MCF 10A (cell line): ENCODE measurements at places on chromosomes 5 and 9. TPM values are rescaled to one million over a fixed set of nuclear protein-coding genes. Genes with fewer than 3 reads are reported as not detected.

PPP3R2 gene
- total RNA-seq = not detected in 2 replicates

CER1 gene
- not detected in 2 replicates for total RNA-seq

CDKN2B gene
- not detected in 2 replicates for total RNA-seq

UNC5A gene
- total RNA-seq = 0.22 and 0.51 TPM in 2 replicates

CDKN2B-AS1 gene
- total RNA-seq = not detected in 2 replicates

ELP1 gene
- total RNA-seq = 36.9 and 39.6 TPM in 2 replicates

DNA sequence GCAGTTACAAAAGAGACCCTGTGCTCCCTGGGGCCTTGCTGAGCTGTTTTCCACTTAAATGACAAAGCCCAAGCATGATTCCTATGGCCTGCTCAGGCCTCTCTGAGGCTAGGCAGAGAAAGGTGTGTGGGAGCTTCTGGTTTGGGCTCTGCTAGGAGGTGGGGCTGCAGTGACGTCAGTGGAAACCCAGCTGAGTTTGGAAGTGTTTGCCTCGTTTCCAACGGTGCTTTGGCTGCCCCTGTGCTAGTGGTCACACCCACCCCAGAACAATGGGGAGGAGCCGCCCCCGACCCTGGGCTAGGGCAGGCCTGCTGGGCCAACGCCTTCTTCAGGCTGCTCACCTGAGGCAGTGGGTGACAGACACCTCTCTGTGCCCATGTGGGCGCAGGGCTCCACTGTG is 10.4 kb downstream of the ANGPTL2 start:
- H3K27me3 ChIP-seq = peaks cover 26% of the 10 kb centered on the region
- peaks cover 9% of the 10 kb centered on the region for H3K4me1 ChIP-seq
- H3K36me3 ChIP-seq = no peaks in the 10 kb centered on the region
- no peak overlapping the region for H3K27ac ChIP-seq
- DNase-seq = peak; percentile 52
- no peak overlapping the region for H3K4me3 ChIP-seq

GRCh38 chr9:136793086-136793946 is 2.2 kb downstream of the TMEM141 start:
- H3K36me3 ChIP-seq = peaks cover 22% of the 10 kb centered on the region
- H3K27me3 ChIP-seq = no peaks in the 10 kb centered on the region
- H3K4me1 ChIP-seq = no peaks in the 10 kb centered on the region
- H3K4me3 ChIP-seq = no peak overlapping the region
- H3K27ac ChIP-seq = no peak overlapping the region
- no peak for DNase-seq

- peaks cover 18% of the 10 kb centered on the region for H3K4me1 ChIP-seq
- DNase-seq = no peak
- no peak overlapping the region for H3K4me3 ChIP-seq
- H3K36me3 ChIP-seq = peaks cover 3% of the 10 kb centered on the region
- no peak overlapping the region for H3K27ac ChIP-seq
Measured at GRCh38 chr9:131715906-131716305, 24.0 kb downstream of the RAPGEF1 start.

- H3K4me3 ChIP-seq = no peak overlapping the region
- H3K27ac ChIP-seq = no peak overlapping the region
- H3K4me1 ChIP-seq = peaks cover 7% of the 10 kb centered on the region
- no peak for DNase-seq
- H3K27me3 ChIP-seq = no peaks in the 10 kb centered on the region
Measured at GRCh38 chr5:179204572-179204971, 140.7 kb downstream of the ADAMTS2 start.

DNA sequence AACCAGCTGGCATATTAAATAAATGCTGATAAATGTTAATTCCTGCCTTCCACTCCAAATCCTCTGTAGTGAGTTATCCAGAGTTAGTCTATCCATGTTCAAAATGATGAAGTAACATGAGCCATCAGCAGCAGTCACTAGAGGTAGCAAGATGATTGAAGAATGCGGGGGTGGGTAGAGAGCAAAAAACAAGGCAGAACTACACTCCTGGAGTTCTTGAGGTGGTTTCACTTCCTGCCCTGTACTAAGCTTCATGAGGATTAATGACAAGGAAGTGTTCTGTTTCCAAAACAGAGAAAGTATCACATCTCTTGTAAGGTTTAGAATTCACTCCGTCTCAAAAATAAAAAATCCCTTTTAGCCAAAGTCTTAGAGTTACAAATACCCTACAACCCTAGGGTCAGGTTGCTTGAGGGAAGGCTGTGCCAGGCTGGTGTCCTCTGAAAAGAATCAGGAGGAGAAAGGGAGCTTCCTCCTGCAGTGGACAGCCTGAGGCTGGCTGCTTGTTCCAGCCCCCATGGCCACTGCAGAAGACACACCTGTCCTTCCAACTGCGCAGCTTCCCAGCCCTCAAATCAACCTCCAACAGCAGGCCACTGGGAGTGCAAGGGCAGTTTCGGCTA is 180.2 kb downstream of the DENND1A start:
- H3K27me3 ChIP-seq = no peaks in the 10 kb centered on the region
- DNase-seq = peak; percentile 8
- peaks cover 8% of the 10 kb centered on the region for H3K36me3 ChIP-seq
- no peak overlapping the region for H3K27ac ChIP-seq
- no peak overlapping the region for H3K4me3 ChIP-seq

DNA sequence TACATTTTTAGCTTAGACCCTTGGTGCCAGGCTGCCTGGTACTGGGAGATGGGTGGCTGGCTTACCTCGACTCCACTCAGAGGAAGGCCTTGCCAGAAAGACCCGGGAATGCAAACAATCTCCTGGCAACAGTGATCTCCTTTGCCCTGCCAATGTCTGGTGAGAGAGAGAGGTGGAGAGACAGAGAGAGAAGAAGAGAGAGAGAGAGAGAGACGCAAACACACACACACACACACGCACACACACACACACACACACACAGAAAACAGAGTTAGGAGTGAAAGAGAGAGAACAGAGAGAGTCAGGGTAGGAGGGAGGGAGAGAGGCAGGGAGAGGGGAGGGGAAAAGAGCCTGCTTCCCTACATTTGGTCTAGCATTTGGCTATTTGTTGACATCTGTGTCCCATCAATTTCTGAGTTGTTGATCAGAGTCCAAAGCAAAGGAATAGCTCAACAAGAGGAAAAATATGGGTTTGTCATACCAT is 181.6 kb upstream of the MAP1B start:
- peaks cover 26% of the 10 kb centered on the region for H3K4me1 ChIP-seq
- H3K36me3 ChIP-seq = no peaks in the 10 kb centered on the region
- no peak for DNase-seq
- H3K27me3 ChIP-seq = no peaks in the 10 kb centered on the region
- no peak overlapping the region for H3K4me3 ChIP-seq

GRCh38 chr9:128912270-128912853 is 8.4 kb upstream of the PHYHD1 start:
- peak overlapping the region; percentile 85 for H3K27ac ChIP-seq
- peak; percentile 89 for DNase-seq
- no peaks in the 10 kb centered on the region for H3K27me3 ChIP-seq
- H3K4me1 ChIP-seq = peaks cover 34% of the 10 kb centered on the region

DNA sequence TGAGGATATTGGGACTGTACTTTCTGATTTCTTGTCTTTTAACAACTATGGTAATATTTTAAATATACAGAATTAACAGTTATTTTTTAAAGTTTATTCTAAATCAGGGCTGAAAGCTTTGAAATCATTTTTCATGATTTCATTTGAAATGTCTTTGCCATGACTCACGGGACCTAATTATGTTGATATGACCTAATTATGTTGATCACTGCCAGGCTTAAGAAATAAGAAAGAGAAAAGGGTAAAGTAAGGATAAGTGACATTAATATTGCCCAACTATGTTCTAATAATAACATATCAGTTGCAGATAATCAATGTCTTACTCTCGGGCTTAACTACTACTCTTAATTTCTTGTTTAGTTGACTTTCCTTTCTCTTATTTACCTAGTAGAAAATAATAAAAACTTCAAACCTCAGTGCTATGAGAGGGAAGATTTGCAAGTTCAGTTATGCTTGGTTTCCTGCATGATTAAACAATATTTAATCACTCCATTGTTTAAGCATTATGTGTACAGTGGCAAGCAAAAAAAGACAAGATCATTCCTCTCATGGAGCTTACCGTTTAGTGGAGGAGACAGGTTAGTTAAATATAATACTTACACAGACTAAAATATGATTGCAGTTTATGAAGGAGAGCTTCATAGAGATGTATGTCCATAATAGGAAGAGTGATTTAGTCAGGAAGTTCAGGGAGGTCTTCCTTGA is 67.0 kb upstream of the EIF4EBP3 start:
- H3K36me3 ChIP-seq = peaks cover 51% of the 10 kb centered on the region
- H3K27ac ChIP-seq = no peak overlapping the region
- no peak for DNase-seq
- no peaks in the 10 kb centered on the region for H3K27me3 ChIP-seq
- no peak overlapping the region for H3K4me3 ChIP-seq
- peaks cover 6% of the 10 kb centered on the region for H3K4me1 ChIP-seq

DNA sequence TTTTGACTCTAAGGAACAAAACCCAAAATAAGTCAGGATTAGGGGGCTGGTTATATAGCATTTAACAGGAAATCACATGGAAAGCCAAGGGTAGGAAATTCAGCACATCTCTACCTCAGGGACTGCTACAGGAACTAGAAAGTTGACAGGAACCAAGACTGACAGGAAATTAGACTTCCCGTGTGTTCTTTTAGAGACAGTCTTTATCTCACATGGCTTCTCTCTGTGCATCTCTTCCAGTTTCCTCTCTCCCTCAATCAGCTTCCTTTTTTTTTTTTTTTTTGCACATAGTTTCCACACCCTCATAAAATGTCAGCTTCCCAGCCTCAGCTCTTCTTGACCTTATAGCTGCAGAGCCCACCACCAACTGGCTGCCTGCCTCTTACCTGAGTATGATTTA is 4.8 kb downstream of the RECK start:
- no peak overlapping the region for H3K27ac ChIP-seq
- peaks cover 25% of the 10 kb centered on the region for H3K4me1 ChIP-seq
- H3K4me3 ChIP-seq = no peak overlapping the region
- DNase-seq = no peak
- no peaks in the 10 kb centered on the region for H3K27me3 ChIP-seq

DNA sequence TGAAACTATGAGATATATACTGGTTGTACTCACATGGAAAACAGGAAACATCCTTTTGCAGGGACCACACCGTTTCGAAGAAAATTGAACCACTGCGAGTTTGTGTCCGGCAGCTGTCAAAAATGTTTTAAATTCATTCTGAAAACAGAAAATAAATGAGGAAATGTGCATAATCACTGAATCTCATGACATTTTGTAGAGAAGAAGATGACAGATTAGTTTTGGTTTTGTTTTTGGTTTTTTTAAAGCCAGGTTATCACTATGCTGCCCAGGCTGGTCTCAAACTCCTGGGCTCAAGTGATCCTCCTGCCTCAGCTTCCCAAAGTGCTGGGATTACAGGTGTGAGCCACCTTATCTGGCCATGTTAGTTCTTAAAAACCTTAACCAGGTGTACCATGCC is 3.5 kb downstream of the TXNDC8 start:
- H3K27me3 ChIP-seq = no peaks in the 10 kb centered on the region
- H3K27ac ChIP-seq = no peak overlapping the region
- no peaks in the 10 kb centered on the region for H3K36me3 ChIP-seq
- no peak overlapping the region for H3K4me3 ChIP-seq
- peaks cover 6% of the 10 kb centered on the region for H3K4me1 ChIP-seq

DNA sequence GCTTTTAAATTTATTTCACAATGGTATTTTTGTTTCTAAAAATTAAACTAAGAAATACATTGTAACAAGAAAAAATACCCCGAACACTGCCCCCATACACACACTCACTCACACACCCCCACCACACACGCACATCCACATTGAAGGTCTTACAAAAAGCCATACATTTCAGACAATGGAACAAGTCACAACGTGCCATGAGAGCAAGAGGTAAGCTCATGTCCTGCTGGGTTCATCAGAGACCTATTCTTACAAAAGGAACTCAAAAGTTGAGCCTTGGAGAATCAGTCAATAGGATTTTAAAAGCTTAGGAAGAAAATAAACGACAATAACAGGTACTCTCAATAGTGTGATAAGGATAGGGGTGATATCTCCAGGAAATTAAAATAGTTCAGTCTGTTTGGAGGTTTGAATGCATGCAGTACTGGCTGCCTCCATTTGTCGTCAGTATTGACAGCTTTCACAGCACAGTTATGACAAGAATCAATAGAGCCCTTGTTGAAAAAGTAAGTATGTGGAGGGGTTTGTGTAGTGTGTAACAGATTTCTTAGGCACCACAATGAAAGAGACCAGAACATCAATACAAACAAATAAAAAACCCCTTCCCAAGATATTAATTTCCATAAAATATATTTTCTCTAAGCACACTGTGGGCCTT is 1826.2 kb upstream of the CDH6 start:
- H3K36me3 ChIP-seq = no peaks in the 10 kb centered on the region
- no peaks in the 10 kb centered on the region for H3K27me3 ChIP-seq
- H3K27ac ChIP-seq = no peak overlapping the region
- H3K4me3 ChIP-seq = no peak overlapping the region

DNA sequence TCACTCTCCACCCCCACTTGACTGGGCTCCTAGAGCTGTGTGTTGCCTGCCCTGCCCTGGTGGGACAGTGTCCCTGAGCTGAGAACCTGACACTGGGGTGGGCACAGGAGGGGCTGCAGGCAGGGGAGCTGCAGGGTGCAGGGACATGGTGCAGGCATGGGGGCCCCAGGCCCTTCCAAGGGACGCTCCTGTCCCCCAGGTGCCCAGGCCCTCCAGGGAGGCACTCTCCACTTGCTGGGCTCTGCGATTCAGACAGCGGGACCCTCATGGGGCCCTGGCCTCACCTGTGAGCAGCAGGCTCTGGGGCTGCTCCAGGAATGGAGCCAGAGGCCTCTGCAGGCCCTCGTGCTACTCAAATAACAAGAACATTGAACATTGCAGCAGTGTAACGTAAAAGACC is 89.4 kb downstream of the BARX1 start:
- no peak overlapping the region for H3K4me3 ChIP-seq
- DNase-seq = no peak

DNA sequence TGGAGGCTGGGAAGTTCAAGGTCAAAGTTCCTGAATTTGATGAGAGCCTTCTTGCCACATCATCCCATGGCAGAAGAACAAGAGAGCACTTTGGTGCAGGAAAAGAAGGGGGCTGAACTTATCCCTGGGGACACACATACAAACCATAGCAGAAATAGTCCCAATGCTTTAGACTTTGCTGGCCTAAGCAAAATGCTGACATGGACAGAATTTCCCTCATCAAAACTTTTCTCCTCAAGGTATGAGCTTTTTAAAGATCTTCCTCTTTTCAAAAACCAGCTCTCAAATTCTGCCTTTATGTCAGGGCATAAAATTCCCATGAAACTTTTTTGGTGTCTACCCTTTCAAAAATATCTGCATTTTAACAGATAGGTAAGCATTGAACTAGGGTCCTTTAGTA is 341.8 kb upstream of the SMARCA2 start:
- H3K27me3 ChIP-seq = no peaks in the 10 kb centered on the region
- H3K27ac ChIP-seq = no peak overlapping the region
- no peaks in the 10 kb centered on the region for H3K36me3 ChIP-seq
- no peak for DNase-seq
- no peaks in the 10 kb centered on the region for H3K4me1 ChIP-seq
- H3K4me3 ChIP-seq = no peak overlapping the region

GRCh38 chr9:123614306-123615263 is 258.6 kb downstream of the CRB2 start:
- H3K4me1 ChIP-seq = no peaks in the 10 kb centered on the region
- H3K27ac ChIP-seq = no peak overlapping the region
- H3K4me3 ChIP-seq = no peak overlapping the region
- peaks cover 4% of the 10 kb centered on the region for H3K36me3 ChIP-seq
- no peak for DNase-seq
- H3K27me3 ChIP-seq = no peaks in the 10 kb centered on the region

- H3K27ac ChIP-seq = no peak overlapping the region
- H3K27me3 ChIP-seq = peaks cover 33% of the 10 kb centered on the region
- no peak overlapping the region for H3K4me3 ChIP-seq
- no peaks in the 10 kb centered on the region for H3K36me3 ChIP-seq
- no peak for DNase-seq
Measured at GRCh38 chr5:172542651-172543131, 88.4 kb upstream of the SH3PXD2B start.

- H3K4me1 ChIP-seq = no peaks in the 10 kb centered on the region
- DNase-seq = peak; percentile 33
- no peaks in the 10 kb centered on the region for H3K27me3 ChIP-seq
- no peaks in the 10 kb centered on the region for H3K36me3 ChIP-seq
Measured at GRCh38 chr5:33379757-33380156, 61.0 kb upstream of the TARS1 start.
